Transverse colon (tissue), 4 donors: ENCODE measurements at places on chromosomes 4 and X. TPM values are rescaled to one million over a fixed set of nuclear protein-coding genes. Genes with fewer than 3 reads are reported as not detected.

- no peak overlapping the region for H3K27ac ChIP-seq
- peak; percentile 27 for DNase-seq
These were observed 115.7 kb upstream of the ZXDA start for GRCh38 chrX:58025979-58026378.

AMTN gene
- total RNA-seq = not detected

DNA sequence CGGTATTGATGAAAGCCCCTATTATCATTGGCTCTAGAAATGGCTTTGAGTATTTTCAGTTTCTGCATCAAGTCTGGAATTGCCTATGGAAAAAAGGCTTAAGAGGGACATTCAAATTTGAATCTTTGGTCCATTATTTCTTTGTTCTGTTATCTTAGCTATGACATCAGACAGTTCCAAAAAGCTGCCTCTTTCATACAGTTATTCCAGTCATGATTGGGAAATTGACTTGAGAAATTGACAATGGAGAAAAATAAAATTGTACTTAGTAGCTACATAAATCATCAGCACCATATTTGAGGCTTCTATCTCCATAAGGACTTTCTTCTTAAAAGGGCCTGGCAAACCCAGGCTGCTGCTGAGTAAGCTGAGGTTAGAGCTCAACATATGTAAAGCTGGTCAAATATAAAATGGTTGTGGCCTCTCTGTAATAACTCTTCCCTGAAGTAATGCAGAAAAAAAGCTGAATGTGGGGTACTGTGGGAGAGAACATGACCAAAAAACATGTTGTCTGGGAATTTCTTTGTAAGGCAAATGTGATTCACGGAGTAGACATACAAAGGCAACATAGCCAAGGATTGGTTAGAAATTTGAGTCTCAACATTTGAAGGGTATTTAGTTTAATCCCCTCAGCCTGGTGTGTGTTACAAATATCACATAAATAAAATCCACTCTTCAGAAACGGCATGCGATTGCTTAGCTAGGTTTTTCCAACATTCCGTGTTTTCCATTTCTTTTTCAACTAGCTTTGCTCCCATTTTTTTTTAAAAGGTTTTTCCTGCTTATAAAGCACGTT is 100.9 kb downstream of the LNX1 start:
- DNase-seq = no peak
- no peaks in the 10 kb centered on the region for H3K27me3 ChIP-seq
- no peaks in the 10 kb centered on the region for H3K36me3 ChIP-seq
- H3K27ac ChIP-seq = peak overlapping the region; percentile 31

PAK3 gene
- total RNA-seq = 0.75 TPM

SYTL4 gene
- 41.5 TPM for total RNA-seq

- H3K27ac ChIP-seq = no peak overlapping the region
- no peaks in the 10 kb centered on the region for H3K4me1 ChIP-seq
- DNase-seq = no peak
- no peak overlapping the region for H3K4me3 ChIP-seq
These were observed 97.3 kb downstream of the DDX60 start for GRCh38 chr4:168221301-168221700.

GRCh38 chr4:13966231-13967195 is 339.0 kb upstream of the BOD1L1 start:
- H3K4me3 ChIP-seq = no peak overlapping the region
- no peaks in the 10 kb centered on the region for H3K27me3 ChIP-seq
- no peak overlapping the region for H3K27ac ChIP-seq
- no peaks in the 10 kb centered on the region for H3K4me1 ChIP-seq
- H3K36me3 ChIP-seq = no peaks in the 10 kb centered on the region
- DNase-seq = no peak

- H3K27ac ChIP-seq = no peak overlapping the region
- H3K4me3 ChIP-seq = no peak overlapping the region
- H3K4me1 ChIP-seq = no peaks in the 10 kb centered on the region
- H3K27me3 ChIP-seq = no peaks in the 10 kb centered on the region
These were observed 1336.3 kb upstream of the AGA start for GRCh38 chr4:178778496-178778895.

- no peak overlapping the region for H3K27ac ChIP-seq
- H3K4me3 ChIP-seq = no peak overlapping the region
- no peaks in the 10 kb centered on the region for H3K27me3 ChIP-seq
- no peaks in the 10 kb centered on the region for H3K4me1 ChIP-seq
- H3K36me3 ChIP-seq = no peaks in the 10 kb centered on the region
These were observed 262.5 kb upstream of the TEX13A start for GRCh38 chrX:105483011-105483410.

SYP gene
- total RNA-seq = 1.1 TPM

- no peak overlapping the region for H3K27ac ChIP-seq
- H3K4me3 ChIP-seq = no peak overlapping the region
- no peaks in the 10 kb centered on the region for H3K36me3 ChIP-seq
- no peaks in the 10 kb centered on the region for H3K27me3 ChIP-seq
These were observed 320.1 kb upstream of the NDST4 start for GRCh38 chr4:115433491-115433890.

EDA gene
- total RNA-seq = 12.4 TPM

DNA sequence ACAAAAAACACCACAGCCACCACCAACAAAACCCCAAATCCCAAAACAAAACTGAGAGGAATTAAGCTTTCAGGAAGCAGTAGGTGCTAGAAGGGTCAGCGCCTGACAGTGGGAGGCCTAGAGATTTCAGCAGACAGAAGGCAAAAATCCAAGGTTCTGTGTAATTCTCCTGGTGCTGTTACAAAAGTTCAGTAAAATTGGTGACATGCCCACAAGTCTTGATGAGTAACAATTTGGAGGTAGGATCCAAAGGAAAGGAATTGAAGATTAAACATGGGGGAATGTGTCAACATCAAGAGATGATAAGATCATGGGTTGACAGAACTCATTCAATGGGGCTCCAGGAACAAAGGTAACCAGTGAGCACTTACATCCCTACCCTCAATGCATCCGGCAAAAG is 653.8 kb upstream of the CPEB2 start:
- no peaks in the 10 kb centered on the region for H3K27me3 ChIP-seq
- H3K27ac ChIP-seq = no peak overlapping the region
- no peaks in the 10 kb centered on the region for H3K36me3 ChIP-seq
- H3K4me3 ChIP-seq = no peak overlapping the region

TREX2 gene
- 2.0 TPM for total RNA-seq
